HCEC 1CT (cell line): ENCODE measurements at places on chromosomes 11 and 22.

GRCh38 chr22:28963362-28963761 is 80.0 kb downstream of the ZNRF3 start:
- no peak for DNase-seq

DNA sequence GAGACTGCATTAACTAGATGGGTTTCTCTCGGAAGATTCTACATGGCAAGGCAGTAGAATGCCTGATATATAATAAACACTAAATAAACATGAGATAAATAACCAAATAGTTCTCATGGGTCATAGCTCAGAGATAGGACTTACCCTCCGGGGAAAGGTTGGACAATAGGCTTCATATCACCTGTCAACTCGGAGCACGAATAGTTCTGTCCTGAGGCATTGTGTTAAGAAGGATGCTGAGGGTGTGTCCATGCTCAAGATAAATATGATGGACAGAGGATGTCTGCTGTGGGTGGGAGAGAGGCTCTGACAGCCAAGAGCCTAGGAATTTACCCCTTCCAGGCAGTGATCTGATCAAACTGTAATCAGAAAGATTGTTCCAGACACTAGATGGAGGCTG is 474.0 kb downstream of the MIAT start:
- no peak for DNase-seq

DNA sequence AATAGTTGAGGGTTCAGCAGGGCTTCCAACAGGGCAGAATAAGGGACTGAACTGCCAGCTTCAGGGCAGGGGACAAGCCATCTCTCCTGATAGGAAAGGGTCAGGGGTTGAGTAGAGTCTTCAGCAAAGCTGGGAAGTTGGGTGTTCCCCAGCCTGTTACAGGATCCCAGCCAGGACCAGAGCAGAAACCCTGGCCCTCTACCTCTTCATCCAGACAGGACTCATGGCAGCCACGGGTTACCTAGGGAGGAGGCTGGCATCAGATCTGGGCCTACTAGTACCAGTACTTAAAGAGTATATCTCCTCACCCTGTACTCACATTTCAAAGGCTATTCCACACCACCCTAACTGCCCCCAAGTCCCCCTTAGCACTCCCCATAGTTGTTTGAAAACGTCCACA is 2.4 kb upstream of the TAF10 start:
- DNase-seq: no peak

DNA sequence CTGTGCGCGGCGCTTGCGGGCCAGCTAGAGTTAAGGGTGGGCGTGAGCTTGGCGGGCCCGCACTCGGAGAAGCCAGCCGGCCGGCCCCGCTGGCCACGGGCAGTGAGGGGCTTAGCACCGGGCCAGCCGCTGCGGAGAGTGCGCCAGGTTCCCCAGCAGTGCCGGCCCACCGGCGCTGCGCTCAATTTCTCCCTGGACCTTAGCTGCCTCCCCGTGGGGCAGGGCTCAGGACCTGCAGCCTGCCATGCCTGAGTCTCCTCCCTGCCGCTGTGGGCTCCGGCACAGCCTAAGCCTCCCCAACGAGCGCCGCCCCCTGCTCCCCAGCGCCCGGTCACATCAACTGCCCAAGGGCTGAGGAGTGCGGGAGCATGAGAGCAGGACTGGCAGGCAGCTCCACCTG is 5.2 kb upstream of the PES1 start:
- no peak for DNase-seq

DNA sequence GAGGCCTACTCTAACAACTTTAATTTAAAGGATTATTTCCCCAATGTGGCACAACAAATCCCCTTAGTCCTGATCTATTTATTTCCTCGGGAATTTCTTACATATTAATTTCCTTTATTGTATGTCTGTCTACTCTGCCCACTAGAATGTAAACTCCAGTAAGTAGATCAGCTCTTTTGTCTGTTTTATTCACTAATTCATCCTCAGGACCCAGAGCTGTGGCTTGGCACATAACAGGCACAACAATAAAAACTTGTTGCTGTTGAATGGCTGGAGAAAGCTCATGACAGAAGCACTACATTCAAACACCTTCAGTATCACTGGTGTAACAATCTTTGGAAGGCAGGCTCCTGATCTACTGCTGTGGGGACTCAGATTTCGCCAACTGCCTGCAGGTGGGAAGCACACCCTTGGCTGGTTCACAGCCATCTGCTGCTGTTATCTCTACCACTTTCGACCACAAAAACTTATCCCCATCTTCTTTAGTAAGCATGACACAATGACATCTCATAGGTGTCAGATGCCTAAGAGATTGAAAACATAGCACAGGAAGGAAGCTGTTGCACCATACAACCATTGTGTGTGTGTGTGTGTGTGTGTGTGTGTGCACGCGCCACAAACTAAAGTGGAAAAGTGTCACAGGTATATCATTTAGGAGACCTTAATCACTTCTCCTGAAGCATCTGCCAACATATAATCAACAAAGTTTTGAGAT is 11.9 kb downstream of the HIRA start:
- DNase-seq: no peak

DNA sequence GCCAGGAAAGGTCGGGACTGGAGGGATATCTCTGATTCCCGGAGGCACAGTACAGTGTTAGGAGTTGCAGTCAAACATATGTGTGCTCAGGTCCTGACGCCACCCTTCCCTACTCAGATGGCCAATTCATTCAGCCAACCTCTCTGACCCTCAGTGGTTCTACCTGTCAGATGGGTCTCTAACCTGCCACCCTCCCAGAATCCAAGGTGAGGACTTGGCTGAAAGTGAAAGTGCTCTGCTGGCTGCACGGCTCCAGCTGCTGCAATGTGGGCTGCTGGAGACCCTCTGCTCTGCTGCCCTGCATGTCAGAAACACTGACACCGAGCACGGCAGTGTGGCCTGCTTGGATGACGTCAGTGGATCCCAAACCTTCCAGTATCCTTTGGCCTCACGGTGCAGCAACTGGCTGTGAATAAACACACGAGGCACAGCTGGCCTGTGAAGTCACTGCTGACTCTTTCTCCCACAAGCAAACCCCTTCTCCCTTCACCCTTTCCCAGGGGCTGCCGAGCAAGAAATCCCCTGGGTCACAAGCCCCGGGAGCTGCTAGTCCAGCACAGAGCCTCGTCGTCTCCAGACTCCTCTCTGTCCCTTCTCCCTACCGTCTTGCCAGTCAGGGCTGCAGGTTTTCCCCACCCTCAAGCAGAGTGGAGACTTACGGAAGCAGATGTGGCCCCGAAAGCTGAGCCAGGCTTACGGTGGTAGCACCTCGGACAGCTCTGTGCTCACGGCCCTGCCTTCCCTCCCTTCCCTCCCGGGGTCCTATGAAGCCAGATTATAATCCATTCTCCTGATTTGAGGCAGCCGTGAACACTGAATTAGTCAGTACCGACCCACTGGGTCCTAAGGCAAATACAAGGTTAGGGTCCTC is 24.3 kb downstream of the KIAA0930 start:
- DNase-seq: peak; percentile 20

GRCh38 chr22:24542641-24543040 is 12.3 kb downstream of the GUCD1 start:
- no peak for DNase-seq

DNA sequence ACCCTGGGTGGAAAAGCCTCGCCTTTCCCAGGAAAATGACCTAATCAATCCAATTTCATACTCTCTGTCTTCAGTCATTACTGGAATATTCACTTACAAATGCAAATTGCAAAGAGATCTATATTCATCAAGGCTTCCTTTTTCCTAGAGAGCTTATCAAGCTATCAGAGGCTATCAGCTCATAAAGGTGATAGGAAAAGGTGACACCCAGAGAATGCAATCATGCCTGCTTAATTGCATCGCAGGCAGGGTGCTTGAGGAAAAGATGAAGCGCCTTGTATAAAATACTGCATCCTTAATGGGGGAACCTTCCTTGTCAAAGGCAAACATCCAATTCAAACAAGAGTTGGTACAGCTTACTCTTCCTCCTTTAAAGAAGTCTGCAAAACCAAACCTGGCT is 59.7 kb downstream of the SHANK2 start:
- DNase-seq: no peak

GRCh38 chr11:129992161-129992944 is 10.3 kb downstream of the PRDM10 start:
- DNase-seq: no peak

- DNase-seq: no peak
Observed at GRCh38 chr11:34798985-34799384, 117.2 kb downstream of the APIP start.

DNA sequence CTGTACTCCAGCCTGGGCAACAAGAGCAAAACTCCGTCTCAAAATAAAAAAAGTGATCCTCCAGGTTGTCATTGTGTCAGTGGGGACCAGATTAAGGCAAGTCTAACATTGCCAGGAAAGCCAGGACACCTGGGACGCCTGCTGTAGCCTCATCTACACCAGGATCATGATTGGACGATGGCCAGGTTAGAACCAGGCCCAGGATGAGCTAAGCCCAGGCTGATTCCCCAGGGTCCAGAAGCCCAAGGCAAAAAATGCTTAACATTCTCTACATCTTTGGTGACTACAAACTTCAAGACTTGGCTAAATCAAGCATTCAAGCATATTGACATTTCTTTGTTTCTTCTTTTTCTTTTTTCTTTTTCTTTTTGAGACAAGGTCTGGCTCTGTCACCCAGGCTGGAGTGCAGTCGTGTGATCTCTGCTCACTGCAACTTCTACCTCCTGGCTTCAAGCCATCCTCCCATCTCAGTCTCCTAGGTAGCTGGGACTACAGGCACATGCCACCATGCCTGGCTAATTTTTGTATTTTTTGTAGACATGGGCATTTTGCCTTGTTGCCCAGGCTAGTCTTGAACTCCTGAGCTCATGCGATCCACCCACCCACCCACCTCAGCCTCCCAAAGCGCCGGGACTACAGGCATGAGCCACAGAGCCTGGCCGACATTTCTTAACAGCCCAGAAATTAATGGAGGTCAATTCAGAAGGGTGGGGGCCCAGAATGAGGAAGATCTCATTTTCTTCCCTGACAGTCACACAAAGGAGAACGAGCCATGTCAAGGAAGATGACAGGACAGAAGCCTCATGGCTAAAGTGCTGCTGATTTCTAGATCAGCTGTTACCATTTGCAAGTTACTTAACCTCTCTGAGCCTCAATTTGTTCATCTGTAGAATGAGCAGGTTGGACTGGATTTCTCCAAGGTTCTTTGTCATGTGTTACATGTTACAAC is 12.5 kb upstream of the PTPRJ start:
- no peak for DNase-seq

DNA sequence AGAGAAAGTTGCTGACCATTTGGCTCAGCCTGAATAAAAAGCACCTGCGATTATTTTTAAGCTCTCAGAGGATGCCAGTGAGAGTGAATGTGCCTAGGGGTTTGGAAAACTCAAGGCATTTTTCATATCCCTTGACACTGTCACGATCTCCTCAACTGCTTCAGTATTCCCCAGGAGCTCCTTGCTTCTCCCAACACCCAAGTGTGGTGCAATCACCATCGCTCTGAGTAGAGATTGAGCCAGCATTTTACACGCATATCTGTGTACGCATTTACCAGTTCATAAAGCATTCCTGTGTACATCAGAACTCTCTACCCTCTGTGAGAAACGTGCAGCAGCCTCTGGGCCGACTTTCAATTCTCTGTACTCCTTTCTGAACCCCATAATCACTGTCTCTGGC is 1.3 kb downstream of the SRRD start:
- DNase-seq: no peak

- no peak for DNase-seq
Observed at GRCh38 chr22:47775686-47776085, 1013.2 kb downstream of the TBC1D22A start.

DNA sequence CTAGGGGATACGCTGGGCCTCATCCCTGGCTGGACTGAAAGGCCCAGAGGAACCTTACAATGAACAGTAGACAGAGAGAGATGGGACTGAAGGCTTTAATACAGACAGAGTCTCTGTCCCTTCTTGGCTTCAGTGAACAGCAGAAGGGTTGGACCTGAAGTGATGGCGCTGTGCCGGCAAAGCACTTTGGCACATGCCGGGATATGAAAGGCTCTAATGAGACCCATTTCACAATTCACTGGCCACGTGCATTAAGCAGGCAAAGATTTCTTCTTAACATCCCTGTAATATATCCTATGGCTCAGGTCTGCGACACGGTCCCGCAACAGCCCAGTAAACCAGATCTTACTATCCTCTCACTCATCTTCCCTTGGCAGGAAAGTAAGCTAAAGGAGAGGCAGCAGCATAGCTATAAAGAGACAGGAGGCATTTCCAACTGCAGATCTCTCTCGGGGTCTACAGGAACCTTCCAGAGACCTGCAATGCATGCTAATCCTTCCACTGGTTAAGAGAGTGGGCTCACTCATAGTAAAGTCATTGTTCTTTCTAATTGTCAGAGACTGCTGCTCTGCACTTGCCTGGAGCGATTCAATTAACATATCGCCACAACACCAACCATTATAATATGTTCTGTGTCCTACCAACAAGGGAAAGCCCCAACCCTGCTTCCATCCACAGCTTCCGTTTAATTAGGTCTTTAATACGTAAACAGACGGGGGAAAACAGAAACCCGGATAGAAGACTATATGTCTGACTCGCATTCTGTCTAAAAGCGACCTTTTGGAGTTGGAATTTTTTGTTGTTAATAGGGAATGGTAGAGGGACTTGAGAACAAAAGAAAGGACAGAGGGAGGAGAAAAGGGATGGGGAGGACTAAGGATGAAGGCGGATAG is 1179.0 kb downstream of the LRRC4C start:
- DNase-seq: no peak

DNA sequence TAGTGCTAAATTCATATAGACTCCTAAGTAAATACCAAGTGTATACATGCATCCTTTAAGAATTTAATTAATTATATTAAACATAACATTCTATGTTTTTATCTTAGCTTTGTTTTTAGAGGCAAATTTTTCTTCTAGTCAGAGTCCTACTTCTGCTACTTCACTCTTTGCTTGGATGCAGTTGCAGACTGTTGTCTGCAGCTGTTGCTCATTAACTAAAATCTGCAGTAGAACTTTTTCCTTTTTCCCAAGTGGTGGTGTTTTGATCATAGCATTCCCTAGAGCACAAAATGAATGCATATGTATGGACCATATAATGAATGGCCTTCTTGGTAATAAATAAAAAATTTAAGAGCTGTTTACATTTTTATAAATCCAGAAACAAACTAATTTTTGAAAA is 198.3 kb downstream of the CASP12 start:
- DNase-seq: no peak

DNA sequence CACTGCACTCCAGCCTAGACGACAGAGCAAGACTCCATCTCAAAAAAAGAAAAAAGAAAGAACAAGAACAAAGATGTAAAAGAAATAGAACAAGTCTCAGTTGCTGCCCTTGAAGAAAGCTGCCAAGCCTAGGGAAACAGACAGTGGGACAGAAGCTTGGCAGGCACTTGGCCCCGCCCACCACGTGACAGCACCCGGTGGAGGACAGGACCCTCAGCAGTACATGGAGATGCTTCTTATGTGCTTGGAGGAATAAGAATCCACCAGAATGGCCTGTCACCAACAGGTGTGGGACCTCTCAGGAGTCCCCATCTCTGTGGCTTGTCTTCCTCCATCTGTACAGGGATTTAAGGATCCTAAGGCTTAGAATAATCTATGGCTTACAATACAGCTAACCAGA is 7.6 kb upstream of the TMPRSS6 start:
- DNase-seq: no peak
